ENCODE measurements at places on chromosomes 7 and 10. TPM values are rescaled to one million over a fixed set of nuclear protein-coding genes. Genes with fewer than 3 reads are reported as not detected.

KNDC1 gene
- 0.83 TPM for total RNA-seq

ACHE gene
- total RNA-seq: 0.17 TPM

DNA sequence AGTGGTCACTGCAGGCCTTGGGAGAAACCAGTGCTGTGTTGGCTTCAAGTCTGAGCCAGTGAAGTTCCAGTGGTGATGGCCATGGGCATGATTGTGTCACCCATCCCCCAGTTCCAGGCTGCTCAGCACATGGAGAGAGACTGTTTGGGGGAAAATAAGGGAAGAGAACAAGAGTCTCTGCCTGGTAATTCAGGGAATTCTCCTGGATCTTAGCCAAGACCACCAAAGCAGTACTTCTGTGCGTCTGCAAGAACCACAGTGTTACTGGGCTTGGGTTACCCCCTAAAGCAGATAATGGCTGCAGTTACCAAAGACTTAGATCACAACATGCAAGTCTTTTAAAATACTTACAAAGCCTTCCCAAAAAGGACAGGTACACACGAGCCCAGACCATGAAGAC, 225.0 kb upstream of the SEMA3C start:
- DNase-seq: no peak

WEE2 gene
- not detected for total RNA-seq

GRCh38 chr7:152865011-152865410, 105.5 kb downstream of the ACTR3B start:
- DNase-seq: no peak

- peak; percentile 41 for DNase-seq
These were observed 191.7 kb upstream of the SLC26A5 start for GRCh38 chr7:103637726-103638125.

AGR2 gene
- total RNA-seq: 1.0 TPM

LBX1 gene
- total RNA-seq: not detected

DNA sequence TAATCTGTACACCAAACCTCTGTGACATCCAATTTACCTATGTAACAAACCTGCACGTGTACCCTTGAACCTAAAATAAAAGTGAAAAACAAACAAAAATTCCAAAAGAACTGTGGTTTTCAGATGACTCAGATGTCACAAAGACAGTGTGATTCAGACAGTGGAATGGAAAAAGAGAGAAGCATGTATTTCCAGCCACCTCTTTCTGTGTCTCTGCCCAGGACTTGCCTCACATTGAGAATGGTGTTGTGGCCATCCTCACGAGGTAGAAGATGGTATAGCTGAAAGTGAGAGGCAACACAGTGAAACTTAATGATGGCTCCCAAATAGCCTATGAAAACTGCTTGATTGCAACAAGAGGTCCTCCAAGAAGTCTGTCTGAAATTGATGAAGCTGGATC, 78.0 kb downstream of the ARL5B start:
- DNase-seq: no peak

DNA sequence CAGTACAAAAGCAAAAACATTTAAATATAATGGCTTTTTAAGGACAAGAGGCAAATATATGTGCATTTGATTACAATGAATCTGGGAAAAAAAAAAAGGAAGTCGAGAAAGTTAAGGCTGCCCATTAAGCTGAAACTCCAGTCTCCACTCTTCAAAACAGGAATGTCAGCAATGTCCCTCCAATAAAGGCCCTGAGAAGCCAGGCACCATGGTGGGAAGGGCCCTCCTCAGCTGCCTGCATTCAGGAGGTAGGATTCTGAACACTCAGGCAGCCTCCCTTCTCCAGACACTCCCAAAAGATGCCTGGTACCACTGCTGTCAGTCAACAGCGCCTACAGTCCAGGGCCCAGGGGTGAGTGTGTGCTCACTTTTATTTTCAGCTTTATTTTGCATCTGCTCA, 121.3 kb upstream of the MGMT start:
- DNase-seq: no peak

GTF2IRD1 gene
- total RNA-seq: 21.0 TPM

- no peak for DNase-seq
These were observed 132.9 kb downstream of the FZD1 start for GRCh38 chr7:91397096-91397495.

DNA sequence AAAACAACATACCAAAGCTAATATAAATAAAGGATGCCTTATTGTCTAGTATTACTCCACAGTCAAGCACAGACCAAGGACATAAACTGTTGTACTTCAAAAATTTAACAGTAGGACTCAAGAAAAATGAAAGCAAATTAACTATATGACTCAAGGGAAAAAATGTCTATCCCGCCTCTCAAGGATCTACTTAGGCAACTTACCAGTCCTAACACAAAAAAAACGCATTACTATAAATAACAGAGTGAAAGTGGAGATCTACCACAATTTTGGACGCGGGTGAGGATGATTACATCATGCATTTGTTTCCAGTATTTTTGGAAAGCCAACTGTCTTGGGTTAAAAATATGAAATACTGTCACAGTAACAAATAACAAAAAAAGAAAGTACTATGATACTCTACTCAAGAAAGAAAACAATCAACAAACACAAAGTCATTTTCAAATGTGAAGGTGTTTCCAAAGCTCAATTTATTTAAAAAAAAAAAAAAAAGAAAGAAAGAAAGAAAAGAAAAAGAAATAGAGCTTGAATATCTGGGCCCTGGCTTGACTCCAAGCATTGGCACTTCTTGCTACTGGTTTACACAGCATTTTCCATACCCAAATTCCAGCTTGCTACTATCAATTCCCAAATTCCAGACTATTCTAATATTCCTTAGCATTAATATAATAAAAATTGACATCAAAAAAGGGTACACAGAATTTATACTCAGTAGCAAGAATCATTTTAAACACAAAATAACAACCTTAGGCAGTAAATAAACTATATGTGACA, 99.4 kb downstream of the RSU1 start:
- DNase-seq: no peak

INHBA gene
- total RNA-seq: 71.5 TPM

DNA sequence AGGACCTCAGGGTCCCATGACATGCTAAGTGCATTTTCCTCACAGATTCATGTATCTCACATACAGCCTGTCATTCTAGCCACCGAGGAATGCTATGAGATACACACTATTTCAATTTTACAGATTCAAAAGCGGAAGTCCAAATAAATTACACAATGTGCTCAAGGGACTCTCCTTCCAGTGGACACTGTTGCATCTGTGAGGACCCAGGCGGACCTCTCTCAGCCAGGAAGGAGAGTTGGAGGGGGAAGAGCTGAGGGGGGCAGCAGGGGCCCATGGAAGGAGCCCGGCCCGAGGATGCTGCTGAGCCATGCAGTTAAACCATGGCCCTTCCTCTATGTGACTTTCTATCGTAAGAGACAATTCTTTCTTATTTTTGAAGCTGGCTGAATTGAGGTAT, 93.6 kb downstream of the VOPP1 start:
- DNase-seq: no peak

SORCS1 gene
- total RNA-seq: not detected

GPR158 gene
- not detected for total RNA-seq

GRCh38 chr10:44575601-44576380, 190.9 kb upstream of the CXCL12 start:
- no peak for DNase-seq

LRRC18 gene
- total RNA-seq: not detected

GRCh38 chr10:132643709-132644526, 106.3 kb downstream of the INPP5A start:
- DNase-seq: no peak

DNA sequence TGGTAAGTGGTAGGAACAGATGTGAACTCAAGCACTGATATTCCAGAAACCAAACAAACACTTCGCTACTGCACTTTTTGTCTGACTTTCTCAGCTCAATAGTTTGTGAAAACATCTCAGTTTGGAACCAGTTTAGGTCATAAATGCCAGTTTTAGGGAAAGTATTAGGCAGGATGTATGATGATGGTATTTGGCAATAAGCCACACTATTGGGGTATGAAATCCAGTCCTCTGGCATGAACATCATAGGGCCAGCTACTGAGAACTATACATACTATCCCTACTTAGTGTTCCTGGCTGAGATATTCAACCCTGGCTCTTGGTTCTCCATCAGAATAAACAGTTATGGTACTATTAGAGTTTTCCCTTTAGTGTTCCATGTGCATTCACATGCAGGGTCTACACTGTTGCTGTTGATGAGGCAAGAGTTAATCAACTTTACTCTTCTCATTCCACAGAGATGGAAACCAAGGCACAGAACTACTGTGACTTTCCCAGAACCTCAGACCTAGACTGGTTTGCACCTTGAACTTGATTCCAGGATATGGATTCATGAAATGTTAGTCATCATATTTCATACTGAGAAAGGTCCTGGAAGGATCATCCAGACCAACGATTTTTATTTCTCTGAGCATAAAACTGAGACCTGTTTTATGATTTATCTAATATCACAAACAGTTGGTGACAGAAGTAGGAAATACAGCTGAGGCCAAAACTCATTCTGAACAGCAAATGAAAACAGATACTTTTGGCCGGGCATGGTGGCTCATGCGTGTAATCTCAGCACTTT, 20.0 kb upstream of the IFIT2 start:
- no peak for DNase-seq

TMEM236 gene
- 0.17 TPM for total RNA-seq

DNA sequence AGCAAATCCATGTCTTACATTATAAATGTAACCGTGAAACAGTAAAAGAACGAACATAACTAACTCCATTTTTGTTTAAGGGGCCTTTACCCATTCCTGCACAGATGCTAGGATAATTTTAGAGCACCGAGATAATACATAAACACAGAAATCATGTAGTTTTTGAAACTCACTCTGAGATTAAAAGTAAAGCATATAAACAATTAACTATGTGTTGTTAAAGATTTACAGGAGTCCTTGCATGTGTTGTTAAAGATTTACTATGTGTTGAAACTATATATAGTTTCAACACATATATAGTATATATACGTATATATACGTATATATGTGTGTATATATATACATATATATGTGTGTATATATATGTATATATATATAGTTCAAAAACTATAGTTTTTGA, 7.2 kb upstream of the CALML3 start:
- no peak for DNase-seq

C10orf53 gene
- not detected for total RNA-seq

GRCh38 chr10:50988792-50989191, 85.5 kb upstream of the PRKG1 start:
- no peak for DNase-seq

DNA sequence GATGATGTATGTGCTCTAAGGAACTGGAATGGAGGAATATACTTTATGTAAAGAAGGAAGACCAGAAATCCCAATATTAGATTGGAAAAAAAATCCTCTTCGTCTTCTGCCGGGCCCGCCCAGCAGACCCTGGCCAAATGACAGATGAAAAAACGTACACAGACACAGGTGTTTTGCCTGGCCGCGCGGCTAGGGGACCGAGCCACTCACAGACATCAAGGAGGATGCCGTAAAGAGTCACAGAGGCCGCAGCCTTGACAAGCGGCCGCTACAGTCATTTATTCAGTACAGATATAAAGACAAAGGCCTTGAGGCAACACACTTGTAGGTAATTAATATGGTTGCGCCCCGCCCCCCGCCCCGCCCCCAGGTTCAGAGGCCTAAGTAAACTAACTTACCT, 594.1 kb downstream of the GRM8 start:
- DNase-seq: no peak

FGFR2 gene
- 86.9 TPM for total RNA-seq

GRCh38 chr7:4655311-4655710, 26.8 kb upstream of the FOXK1 start:
- peak; percentile 79 for DNase-seq
